ENCODE measurements at places on chromosomes 5 and 9.
A peak's percentile ranks its signal among the peaks of the same experiment; 100 is the strongest.

- no peak for DNase-seq
These were observed 11.9 kb downstream of the TNFAIP8 start for GRCh38 chr5:119367502-119368237.

DNA sequence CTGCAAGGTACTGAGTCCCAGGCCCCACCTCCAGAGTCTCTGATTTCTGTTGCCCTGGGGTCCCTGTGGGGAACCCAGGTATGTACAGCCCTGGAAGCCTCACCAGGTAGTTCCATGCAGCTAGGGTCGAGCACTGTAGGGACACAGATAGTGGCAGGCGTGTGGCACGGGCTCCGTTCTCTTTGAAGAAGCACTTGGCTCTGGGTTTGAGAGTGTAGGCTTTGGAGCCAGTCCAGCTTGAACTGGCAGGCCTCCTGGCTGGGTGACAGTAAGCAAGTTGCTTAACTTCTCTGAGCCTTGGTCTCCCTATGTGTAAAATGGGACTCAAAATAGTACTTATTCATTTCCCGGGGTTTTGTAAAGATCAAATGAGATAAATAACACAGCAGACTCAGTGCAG lies 5.6 kb downstream of the OLFM1 start:
- DNase-seq = no peak

DNA sequence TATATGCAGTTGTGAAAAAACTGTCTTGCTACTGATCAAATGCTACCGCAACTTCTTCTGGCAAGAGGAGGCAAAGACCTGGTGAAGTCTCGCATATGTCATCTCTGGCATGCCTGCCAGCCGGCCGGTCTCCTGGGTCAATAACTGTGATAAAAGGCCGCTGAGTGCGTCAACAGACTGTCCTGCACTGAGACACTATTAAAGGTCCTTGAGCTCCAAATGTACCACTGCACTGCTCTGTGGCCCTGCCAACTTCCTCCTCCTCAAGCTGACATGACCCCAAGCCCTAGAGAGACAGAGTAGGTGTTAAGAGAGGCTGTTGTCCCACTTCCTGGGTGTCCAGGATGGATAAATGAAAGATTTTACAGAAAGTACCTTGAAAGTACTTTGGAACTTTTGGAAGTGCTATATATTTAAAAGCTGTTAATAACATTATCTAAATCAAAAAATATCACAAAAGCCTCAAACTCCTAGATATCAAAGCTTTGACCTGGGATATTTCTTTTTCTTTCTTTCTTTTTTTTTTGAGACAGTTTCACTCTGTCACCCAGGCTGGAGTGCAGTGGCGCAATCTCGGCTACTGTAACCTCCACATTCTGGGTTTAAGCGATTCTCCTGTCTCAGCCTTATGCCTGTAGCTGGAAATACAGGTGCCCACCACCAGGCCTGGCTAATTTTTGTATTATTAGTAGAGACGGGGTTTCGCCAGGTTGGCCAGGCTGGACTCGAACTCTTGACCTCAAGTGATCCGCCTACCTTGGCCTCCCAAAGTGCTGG lies 31.5 kb downstream of the RAPGEF1 start:
- peak; percentile 71 for DNase-seq

DNA sequence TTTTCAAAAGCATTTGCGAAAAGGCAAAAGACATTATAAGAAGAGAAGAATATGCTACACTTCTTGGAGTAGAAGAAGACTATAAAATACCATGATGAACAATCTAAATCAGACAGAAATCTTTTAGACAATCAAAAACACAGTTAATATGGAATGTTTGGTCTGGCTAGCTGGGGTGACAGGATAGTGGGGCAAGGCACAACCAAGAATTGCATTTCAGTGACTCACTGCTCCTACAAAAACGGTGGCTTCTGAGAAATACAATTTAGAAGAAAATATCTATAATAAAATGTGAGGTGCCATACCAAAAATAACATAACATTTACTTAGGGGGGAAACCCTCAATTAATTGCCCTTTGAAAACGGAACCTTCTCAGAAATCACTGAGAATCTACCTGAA lies 363.4 kb downstream of the NPR3 start:
- no peak for DNase-seq

- no peak for DNase-seq
These were observed 118.0 kb downstream of the SPATA31D1 start for GRCh38 chr9:82106536-82106935.

- no peak for DNase-seq
These were observed 70.1 kb upstream of the MOCS2 start for GRCh38 chr5:53179691-53180090.

DNA sequence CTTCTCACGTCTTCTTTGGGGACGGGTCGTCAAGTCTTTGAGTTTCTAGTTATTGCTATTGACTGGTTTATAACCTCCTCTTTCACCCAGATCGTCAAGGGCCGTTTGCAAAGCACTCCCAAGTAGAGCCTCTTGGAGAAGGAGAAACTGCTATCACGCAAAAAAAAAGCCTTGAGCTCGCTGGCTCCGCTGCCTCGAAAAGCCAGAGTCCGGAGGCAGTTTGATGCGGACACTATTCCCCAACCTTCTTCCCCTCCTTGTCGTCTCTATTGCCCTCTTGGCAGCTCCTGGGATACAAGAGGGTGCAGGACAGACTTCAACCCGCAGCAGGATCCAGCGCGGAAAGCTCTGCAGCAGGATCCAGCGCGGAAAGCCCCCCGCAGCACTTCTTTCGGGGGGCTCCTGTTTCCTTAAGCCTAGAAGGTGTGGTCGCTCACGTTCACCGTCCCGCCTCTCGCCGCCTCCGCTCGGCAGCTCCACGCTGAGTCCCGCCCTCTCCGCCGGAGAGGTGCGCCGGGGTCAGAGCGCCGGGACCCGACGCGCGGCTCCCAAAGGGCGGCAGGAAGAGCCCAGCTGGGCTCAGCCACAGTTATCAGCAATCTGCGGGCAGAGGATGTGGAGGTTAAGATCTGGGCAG lies at the start of gene PCDHAC1:
Gene PCDHAC1, plus strand, starts transcription at position 494 of the 637 bp plus-strand sequence. CDS start 594 bp downstream, outside the sequence.
- peak; percentile 43 for DNase-seq

DNA sequence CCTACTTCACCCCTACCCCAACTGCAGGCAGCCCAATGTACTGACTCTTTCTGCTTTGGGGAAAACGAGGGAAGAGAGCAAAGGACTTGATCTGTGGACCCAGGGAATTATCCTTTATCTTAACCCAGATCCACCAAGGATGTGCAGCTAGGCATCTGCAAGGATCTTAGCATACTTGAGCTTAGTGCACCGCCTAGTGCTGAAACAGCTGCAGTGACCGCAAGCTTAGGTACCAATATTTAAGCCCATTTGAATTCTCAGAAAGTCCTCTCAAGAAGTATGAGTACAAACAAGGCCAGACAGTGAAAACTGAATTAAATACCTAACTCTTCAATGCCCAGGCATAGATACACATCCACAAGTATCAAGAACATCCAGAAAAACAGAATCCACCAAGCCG lies 576.7 kb upstream of the ADAMTS16 start:
- DNase-seq = no peak

GRCh38 chr9:125646621-125647100 lies 60.3 kb downstream of the MAPKAP1 start:
- DNase-seq = no peak

DNA sequence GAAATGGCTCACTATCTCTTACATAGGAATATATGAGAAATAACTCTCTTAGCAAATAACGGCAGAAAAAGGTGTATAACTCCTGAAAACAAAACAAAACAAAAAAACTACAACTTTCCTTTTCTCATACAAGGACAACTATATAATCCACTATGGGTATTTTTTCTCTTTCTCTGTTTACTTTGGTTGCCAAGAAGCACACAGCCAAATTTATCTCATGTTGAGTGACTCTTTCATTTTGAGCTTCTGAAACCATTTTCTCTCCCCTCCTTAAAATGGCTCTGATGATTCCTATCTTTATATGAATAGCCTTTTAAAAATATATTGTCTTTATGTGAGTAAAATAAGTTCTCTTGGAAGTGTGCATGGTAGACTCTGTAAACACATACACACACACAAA lies 128.7 kb downstream of the TRIM32 start:
- DNase-seq = no peak

DNA sequence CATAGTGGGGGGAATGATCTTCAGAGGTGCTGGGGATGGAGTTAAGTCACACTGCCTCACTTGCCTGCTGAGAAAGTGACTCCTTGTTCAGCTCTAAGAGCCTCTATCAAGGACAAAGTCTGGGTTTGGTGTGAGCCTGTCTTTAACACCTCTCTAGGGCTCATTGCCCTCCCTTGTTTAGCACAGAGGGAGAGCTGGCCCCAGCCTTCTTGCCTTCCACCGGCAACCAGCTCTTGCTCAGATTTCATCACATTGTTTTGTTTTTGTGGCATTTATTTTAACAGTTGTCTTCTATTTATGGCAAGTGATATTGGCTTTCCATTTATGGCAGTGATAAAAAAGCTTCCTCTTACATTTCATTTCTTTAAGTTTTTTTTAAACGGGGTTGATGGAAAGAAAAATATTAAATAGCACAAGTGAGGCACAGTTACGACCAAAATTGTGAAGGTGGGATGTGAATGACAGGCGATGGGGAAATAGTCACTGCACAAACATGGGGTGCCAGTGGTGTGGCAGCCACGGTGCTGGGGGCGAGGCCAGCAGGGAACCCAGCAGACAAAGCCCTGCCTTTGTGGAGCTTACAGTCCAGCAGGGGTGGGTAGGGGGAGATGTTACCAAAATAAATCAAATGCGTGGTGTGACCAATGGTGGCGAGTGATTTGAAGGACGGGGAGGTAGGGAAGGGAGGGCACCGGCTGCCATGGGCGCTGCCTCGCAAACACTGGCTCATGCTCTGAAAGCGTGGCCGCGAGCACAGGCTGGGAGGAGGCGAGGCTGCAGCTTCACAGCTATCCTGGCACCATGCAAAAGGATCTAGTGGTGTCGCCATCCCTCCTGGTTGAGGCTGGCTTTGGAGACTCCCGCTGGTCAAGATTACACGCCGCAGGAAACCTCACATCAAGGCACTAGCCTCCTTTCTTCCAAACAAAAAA lies 21.2 kb upstream of the UNC5A start:
- no peak for DNase-seq

DNA sequence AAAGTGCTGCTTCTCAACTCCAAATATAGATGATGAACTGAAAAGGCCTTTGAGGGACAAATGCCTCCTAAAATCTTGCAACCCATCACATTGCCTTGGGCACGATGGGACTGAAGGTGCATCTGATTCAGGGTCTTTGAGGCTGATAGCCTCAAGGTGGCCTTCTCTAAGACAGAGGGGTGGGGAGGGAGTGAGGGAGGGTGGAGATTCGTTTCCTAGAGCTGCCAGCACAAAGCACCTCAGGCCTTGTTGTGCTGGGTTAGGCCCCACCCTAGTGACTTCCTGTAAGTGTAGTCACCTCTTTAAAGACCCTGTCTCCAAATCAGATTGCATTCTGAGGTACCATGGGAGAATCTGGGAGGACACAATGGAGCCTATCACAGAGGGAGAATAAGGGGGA lies 57.1 kb downstream of the BARX1 start:
- no peak for DNase-seq

DNA sequence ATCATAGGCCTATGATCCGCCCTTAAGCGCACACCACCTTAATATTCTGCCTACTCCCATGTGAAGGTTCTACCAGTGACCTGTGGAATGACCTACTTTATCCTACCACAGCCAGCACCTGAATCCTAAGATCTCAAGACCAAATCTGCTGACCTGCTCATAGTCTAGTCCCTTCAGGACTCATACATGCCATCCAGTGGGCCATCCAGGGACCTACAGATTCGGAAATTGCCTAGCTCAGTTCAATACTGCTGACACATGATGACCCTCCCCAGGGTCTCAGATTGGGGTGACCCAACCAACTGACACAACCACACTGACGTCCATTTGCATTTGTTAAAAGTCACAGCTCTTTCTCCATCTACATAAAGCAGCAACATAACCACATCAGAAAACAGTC lies 443.8 kb upstream of the ST8SIA4 start:
- DNase-seq = no peak

DNA sequence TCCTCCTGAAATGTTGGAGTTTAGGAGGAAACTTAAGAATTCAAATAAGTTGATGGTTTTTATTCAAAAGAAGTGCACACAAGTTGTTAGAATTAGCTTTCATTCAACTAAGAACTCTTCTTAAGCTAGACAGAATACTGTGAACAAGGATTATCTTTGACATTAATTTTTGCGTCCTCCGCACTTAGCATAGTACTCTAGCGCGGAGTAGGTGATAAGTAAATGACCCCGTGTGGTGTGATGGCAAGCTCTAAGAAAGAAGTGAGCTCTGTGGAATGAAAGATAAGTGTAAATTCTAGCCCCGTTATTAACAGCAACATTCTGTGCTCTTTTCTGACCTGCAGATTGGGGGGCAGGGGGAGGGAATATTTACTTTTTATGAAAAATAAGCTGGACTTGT lies 1.0 kb downstream of the BRIX1 start:
- no peak for DNase-seq

GRCh38 chr9:4689021-4689420 lies 9.7 kb downstream of the CDC37L1 start:
- no peak for DNase-seq

- DNase-seq = no peak
These were observed 85.4 kb upstream of the FSD1L start for GRCh38 chr9:105362470-105362869.

DNA sequence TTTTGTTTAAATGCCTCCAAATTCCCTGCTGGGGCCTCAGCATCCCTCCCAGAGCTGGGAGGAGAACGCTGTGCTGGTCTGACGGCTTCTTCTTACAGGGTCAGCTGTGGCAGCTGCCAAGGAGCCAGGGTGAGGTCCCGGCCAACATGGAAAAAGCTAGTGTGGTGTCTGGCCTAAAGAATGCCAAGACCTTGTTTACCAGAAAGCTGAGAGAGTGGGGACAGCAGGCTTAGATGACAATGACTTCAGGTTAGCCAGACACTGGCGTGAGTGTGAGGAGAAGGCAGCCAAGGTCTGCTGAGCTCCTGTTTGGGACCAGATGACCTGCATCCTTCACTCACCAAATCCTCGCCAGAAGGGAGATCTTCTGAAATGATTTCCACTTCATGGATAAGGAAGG lies 112.5 kb downstream of the CRB2 start:
- no peak for DNase-seq

DNA sequence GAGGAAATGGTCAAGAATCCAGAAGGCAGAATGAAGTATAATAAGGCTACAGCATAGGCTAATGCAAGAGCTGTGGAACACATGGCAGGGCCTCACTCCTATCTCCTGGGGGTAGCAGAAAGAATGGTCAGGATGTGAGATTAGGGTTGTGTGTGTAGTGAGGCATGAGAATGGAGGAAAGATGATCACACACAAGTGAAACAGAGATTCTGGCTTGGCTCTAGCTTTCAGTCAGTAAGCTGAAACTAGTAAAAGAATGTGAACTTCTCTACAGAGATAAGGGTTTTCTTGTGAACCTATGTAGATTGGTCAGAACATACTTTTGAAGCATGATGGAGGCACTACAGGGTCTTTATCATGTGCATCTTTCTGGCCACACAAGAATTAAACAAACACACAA lies 298.8 kb downstream of the ASTN2 start:
- no peak for DNase-seq
